ENCODE measurements at places on chromosomes 5 and 9.
A peak's percentile ranks its signal among the peaks of the same experiment; 100 is the strongest.

DNA sequence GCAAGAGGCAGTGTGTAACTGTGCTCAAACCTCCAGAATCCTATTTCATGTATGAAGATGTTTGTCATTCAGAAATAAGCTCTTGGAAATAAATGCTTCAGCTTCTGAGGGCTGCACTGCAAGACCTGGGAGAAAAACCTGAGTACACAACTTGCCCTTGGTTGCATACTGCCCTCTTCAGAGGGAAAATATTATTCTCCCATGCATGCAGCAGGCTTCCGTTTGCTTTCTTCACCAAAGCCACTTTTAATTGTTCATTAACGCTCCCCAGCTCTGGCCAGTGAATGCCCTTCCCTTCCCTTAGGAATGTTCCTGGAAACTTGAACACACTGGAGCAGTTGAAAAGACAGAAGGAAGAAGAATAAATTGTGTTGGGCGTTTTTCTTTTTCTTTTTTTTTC, 2.5 kb upstream of the WHRN start:
- DNase-seq: no peak

- no peak for DNase-seq
These were observed 1690.7 kb upstream of the CDH9 start for GRCh38 chr5:28729067-28729466.

DNA sequence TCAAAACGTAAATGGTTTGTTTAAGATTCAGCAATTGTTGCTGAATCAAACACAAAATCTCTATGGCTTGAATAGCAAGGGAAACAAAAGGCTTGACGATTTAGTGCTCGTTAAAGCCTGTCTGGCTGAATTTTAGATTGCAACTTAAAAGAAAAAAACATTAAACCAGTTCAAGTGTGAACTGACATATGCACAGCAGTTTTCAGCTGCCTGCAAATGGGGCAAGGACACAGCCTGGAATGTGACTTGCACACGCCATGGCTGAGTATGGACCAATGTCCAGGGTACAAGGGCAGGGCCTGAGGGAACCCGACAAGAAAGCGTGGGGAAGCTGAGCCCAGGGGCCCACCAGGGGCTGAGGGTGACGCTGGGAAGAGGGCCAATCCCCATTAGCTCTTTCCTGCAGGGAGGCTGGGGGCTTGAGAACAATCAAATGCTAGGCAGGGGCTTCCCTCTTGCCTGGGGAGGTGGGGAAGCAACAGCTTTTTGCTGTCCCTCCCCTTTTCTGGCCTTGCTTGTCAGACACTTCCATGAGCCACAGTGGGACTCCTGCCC, 89.6 kb upstream of the LRRTM2 start:
- no peak for DNase-seq

DNA sequence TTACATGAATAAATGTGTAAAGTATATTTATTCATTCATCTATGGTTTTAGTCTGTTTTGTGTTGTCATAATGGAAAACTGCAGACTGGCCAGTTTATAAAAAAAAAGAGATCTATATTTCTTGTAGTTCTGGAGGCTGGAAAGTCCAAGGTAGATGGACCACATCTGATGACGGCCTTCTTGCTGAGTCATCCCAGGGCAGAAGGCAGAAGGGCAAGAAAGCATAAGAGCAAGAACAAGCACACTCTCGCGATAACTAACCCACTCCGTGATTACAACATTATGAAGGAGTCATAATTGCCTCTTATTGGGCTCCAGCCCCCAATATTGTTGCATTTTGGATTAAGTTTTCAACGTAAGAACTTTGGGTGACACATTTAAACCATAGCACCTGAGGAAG, 180.4 kb upstream of the DAB2 start:
- no peak for DNase-seq

GRCh38 chr5:130112246-130112645, 208.0 kb downstream of the CHSY3 start:
- no peak for DNase-seq

DNA sequence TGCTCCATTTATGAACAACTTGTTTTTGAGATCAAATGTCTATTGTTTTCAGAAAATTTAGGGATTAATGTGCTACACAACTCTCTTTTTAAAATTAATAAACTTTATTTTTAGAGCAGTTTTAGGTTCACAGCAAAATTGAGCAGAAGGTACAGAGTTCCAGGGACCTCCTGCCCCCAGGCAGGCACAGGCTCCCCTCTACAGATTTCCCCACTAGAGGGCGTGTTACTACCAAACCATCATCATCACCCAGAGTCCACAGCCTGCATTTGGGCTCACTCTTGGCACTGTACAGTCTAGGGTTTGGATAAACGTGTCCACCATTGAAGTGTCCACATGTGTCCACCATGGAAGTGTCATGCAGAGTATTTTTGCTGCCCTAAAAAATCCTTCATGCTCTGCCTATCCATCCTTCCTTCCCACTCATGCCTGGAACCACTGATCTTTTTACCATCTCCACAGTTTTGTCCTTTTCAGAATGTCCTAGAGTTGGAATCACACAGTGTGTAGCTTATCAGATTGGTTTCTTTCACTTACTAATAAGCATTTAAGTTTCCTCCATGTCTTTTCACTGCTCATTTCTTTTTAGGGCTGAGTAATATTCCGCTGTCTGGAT, 61.7 kb downstream of the MRPL36 start:
- DNase-seq: no peak

GRCh38 chr5:173782671-173783101, 105.5 kb upstream of the CPEB4 start:
- no peak for DNase-seq

DNA sequence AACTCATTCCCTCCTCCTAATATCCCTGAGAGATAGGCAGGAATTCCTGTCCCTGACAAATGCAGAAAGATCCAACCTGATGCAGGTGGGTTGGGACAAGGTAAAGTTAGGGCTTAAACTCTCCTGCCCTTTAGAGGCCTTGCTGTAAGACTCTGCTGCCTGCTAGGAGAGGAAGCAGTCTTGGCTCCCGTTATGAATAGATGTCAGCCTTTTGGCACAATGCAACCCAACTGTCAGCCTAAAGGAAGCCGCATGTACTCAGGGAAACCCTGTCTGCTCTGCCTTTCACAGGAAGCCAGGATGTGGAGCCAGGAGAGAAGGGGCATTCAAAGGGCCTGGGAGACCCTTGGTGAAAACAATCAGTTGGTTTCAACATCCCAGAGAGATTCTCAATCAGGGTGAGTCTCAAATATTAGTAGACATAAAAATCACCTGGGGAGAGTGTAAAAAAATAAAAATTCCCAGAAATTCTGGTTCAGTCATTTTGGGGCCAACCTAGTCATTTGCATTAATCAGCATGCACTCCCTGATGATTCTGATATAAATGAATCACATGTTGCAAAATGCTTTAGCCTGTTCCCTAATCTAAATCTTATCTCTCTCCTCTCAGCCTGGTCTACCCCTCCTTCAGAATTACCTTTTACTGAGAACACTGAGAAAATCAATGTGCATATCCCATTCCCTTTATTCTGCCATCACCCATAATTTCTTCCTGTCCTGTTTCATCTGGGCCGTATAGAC, 136.2 kb upstream of the TRIM32 start:
- DNase-seq: no peak

DNA sequence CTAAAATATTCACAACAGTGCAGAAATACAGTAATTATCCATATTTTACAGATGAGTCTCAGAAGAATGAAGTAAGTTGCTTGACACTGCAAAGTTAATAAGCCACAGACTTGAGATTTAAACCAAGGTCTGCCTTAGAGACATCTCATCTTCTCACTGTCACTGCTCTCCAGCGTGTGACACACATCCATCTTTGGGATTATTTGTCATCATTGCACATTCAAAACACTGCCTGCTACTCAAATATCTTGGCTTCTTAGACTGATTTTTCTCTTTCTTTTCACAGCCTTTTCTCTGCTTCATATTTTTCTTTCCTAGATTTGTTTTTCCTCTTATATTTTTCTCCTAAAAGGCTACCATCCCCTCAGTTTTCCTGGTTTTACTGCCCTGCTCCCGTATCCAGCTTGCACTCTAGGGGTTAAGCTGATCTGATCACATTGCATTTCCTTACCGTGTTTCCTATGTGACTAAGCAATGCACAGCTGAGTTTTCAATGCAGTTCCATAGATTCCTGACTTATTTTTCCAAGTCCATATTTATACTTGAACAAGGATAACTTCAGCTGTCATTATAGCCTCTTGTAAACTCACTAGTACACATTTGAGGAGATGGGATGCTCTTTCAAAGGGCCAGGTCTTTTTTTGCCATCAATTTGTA, 353.0 kb downstream of the PLK2 start:
- DNase-seq: no peak

- DNase-seq: no peak
These were observed 308.6 kb upstream of the RGMB start for GRCh38 chr5:98464737-98465330.

GRCh38 chr9:87076825-87077224, 129.5 kb upstream of the GAS1 start:
- DNase-seq: no peak

GRCh38 chr5:107519900-107520354, 150.8 kb downstream of the EFNA5 start:
- DNase-seq: no peak

DNA sequence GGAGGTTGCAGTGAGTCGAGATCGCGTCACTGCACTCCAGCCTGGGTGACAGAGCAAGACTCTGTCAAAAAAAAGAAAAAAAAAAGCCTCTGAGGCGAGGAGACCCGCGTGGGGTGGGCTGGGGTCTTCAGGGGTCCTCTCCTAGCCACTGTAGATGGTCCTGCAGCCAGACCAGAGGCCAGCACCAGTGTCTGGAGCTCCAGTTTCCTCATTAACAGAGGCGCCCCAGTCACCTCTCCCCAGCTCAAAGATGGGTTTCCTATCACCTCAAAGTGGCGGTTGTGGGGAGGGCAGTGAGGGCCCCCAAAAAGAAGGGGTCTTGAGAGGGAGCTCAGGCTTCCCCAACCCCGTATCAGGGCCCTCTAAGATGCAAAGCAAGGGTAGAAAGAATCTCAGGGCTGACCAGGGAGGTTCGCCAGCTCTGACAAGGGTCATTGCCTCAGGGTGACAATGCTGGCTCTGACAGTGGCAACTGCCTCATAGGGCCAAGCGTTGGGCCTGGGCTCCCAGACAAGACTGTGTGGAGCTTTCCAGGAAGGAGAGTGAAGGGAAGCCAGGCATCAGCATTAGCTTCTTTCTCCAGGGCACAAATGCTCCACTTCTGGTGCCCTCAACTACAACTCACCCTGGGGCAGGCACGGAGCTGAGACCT, 15.0 kb downstream of the STK10 start:
- peak; percentile 56 for DNase-seq

DNA sequence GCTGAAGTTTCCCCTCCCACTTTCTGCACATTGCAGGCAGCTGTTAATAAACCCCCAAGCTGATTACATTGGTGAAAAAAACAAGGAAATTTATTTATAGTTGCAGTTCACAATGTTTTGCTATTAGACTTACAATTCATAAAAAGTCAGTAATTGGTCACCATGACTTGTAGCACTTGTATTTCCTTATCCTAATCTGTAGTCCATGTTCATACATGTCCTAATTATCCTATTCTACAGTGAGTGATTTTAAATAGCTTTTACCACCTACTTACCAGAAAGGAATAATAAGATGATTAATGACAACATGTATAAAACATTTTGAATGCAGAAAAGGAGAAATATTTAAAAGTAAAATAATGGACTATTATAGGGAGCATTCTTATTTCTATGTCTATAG, 760.0 kb upstream of the RIOK2 start:
- no peak for DNase-seq

DNA sequence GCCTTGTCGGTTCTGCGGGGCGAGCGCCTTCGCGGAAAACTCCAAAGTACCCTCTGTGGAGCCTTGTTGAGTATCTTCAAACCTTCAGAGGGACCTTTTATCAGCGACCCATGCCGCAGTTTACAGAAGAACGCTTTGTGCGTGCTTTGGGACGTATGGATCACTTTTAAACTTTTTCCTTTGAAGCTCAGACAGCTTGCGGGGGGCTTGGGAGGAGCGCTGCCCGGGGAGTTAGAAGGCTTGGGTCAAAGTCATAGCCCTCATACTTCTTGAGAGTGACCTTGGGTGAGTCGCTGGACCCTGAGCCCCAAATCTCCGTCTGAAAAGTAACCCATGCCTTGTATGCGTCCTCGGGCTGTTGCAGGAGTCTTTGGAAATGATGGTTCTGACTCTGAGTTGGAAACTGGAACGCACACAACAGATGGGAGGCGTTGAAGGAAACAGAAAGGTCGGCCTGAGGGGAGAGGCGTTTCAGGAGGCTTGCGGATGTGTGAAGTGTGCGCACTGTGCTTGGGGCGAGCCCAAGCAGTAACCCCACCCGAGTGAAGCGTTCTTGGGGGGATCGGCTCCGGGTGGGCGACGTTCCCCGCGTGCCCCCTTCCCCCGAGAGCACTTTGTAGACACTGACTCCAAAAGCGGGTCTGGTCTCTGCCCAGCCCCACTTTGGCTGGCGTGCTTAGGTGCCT, 661 bp upstream of the SLC25A51 start:
- DNase-seq: peak; percentile 30

- DNase-seq: no peak
These were observed 366.9 kb upstream of the IRX2 start for GRCh38 chr5:3118340-3118739.

DNA sequence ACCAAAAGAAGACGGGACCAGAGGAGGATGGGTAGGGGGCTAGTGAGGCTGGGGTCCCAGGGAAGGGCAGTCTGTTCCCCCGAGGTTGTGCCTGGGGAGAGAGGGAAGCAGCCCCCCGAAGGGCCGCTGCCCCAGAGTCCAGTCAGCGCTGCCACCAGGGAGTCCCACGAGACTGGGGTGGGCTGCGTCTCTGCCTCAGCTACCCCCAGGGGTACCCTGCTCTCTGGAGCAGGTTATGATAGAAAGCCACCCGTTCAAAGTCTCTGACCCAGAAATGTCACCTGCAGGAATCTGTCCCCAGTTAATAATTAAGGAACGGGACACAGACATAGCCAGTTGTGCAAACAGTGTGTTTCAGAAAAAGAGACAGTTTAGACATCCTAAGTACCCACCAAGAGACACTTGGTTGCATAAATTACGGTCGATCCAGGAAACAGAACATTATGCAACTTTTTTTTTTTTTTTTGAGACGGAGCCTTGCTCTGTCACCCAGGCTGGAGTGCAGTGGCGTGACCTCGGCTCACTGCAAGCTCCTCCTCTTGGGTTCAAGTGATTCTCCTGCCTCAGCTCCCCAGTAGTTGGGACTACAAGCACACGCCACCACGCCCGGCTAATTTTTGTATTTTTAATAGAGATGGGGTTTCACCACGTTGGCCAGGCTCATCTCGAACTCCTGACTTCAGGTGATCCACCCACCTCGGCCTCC, 10.7 kb upstream of the AGPAT2 start:
- DNase-seq: no peak

GRCh38 chr9:117622347-117622746, 81.9 kb upstream of the TLR4 start:
- no peak for DNase-seq

- DNase-seq: no peak
These were observed 170.9 kb upstream of the TBCA start for GRCh38 chr5:77947041-77947428.
